ENCODE measurements at places on chromosomes 11 and 22.
A peak's percentile ranks its signal among the peaks of the same experiment; 100 is the strongest.

GRCh38 chr11:132770829-132771530 is 761.3 kb downstream of the OPCML start:
- DNase-seq: no peak

DNA sequence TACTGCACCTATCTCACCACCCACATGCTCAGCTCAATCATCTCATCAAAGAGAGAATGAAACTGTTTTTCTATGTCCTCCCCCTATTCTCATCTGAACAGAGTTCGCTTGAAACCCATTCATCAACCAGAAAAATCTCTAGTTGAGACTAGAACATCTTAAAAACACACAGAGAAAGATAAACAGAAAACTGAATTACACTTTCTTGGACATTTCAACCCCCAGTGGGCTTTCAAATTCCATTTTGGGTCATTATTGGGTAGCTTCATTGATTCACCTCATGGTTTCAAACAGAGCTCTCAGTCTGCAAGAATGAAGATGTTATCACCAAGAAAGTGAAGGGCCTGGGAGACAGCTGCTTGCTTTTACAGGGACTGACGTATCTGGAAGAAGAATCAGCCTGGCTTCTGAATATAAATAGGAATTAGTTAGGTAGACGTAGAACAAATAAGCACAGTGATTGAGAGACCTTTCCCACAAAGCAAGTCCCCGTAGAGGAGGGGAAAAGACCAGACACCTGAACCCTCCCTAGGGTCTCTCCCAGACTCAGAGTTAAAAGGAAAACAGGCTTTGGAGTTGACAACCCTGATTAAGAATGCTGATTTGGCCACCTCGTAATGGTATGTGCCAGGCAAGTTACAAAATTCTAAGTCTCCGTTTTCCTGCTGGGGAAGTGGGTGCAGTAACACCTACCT is 155.7 kb downstream of the BBOX1 start:
- DNase-seq: no peak

- no peak for DNase-seq
Measured at GRCh38 chr11:75420224-75421034, 12.6 kb downstream of the KLHL35 start.

DNA sequence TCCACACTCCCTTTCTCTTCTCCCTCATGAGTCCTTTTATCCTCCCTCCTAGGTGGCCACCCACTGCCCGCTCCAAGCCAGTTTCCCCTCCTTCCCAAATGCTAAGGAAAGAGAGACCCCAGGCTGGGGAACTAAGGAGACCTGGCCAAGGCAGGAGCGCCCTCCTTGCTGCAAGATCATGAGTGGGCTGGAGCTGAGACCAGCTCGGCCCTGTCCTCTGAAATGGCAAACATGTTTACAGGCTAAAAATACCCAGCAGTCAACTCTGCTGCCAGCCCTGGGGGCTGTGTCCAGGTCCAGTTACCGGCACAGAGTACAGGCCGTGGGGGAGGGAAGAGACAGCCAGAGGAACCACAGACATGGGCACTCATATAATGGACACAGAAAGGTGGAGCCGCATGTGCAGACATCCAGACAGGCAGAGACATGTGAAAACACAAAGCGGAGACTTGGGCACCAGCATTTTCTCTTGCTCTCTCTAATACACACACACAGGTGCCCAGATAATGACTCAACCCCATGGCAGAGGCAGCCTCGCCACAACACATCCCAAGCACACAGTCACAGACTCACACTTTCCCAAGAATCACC is 1.2 kb upstream of the AHNAK start:
- peak; percentile 53 for DNase-seq

DNA sequence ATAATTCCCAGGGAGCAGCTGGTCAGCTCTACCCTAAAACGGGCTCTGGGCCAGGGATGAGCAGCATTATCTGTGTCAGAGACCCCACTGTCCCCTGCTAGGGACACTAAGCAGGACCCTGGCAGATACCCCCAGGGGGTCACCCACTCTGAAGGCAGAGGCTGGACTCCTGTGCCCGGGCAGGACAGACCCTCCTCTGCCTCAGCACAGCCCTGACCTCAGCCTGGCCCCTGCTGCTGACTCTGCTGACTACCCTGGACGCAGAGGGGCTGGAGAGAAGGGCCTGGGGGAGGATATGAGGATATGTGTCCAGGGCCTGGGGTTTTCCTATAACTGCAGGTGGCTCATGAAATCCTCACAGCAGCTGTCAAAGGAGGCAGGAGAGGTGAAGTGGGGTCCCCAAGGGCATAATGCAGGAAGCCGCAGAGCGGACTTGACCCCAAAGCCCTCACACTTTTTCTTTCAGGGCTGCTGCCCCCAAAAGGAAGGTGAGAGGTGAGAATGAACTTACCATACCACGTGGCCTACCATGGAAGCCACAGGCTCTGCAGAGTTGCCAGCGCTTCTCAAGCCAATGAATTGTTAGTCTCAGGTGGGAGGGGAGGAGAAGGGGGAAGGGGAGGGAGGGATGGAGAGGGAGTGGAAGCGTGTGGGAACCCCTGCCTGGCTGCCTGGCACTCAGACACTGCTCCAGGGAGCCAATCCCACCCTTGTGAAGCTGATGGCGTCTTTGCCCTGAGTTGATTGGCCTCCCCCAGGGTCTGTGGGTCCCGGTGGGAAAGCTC is 76.7 kb upstream of the WNT11 start:
- DNase-seq: no peak

Data from ACHN (cell line).